Fibroblast of lung (primary cell): ENCODE measurements at places on chromosomes 2 and 18.

DNA sequence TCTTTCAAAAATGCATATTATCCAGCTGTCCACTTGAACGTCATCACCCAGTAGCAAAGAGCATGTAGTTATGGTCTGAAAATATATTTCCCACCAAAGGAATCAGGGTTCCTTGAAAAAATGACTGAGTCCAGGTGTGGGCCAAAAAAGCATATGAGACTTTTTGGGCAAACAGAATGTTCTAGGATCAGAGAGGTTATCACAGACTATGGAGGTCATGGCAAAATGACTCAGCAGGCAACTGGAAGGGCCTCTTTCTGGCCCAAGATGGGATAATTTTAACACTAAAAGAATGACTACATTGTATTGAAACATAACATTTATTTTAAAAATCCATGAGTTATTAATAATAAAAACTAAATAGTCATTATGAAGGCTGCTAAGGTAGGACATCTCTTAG lies 77.1 kb downstream of the COBLL1 start:
- DNase-seq: no peak

DNA sequence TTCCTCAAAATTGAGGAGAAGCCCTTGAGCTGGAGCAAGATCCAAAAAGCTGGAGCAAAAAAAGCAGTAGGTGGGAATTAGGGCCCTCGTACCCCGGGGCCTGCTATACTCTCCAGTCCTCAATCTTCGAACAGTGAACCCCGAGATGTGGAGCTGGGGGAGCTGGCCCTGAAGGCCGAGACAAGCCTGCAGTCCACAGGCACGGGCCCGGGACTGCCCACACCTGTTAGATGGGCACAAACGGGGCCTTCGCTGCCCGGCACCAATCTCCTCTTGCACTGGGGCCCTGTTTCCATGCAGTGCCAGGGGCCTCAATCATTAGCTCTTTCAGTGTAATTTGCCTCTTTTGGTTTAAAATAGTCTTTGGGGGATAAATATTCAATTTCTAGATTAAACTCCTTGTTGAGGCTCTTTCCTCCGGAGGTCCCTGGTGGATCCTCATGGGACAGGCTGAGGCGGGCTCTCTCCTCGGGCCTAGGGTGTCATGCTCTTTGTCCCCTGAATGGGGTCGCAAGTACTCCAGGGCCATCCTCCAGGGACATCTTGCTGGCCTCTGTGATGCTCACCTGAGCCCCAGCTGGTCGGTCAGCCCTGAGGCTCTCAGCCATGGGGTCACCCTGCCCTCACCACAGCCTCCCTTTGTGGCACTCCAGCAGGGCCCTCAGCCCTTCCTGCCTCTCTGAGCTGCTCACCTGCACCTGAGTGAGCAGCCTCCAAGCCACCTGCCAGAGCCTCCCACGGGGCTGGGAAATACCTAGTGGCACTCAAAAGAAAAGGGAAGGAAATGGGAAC lies 223.6 kb downstream of the ALPK2 start:
- no peak for DNase-seq

DNA sequence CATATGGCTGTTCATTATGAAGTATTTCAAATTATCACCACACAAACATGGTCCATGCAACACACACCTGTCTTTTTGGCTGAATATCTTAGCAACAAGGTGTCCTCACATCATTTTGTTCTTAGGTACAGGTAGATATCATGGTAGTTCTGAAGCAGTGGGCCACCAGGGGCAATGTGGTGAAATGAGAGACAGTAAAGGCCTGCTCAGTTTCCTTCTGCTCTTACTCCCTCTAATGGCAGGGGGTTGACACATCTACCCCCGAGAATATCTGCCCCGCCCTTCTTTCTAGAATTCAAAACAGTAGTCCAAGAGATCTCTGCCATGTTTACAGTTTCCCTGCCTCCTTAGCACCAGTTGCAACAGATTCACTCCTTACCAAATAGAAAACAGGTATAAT lies 147.0 kb upstream of the KLHL14 start:
- DNase-seq: peak; percentile 41

- DNase-seq: no peak
Measured at GRCh38 chr2:122808286-122808969, 1053.0 kb downstream of the TSN start.

GRCh38 chr2:160282063-160282580 lies 82.0 kb upstream of the ITGB6 start:
- peak; percentile 64 for DNase-seq

DNA sequence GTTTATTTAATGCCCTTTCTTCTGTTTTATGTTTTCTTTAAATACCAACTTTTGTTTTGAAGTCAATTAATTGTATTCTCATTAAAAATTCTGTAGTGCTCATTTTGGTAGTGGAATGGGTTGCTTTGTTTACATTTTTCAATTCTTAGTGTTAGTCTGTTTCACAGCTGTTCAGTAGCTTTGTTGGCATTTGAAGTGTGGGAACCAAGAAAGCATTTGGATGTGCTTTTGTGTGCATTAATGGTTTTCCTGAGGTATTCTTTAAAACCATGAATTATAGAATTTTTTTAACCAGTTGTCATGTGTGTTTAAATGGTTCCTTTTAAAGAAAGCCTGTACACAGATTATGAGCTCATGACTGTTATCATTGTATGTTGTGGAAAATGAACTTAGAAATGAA lies 19.7 kb downstream of the MIB1 start:
- peak; percentile 76 for DNase-seq

DNA sequence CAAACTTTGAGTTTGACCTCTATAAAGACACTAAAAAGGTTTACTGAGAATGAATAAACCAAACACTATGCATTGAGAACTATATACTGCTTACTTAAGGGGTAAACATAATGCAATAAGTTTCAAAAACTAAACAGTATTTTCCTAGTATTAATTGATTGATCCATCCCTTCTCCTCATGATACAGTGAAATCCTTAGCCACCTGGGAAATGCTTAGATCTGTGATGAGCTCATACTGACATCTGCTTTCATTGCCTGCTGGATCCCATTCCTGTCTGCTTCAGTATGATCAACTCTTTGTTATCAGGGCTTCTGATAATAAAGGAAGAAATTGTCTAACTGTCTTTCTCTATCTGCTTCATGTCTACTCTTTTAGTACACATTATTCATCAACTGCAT lies 74.9 kb upstream of the UBE2E3 start:
- DNase-seq: no peak

GRCh38 chr2:33411765-33412164 lies 64.7 kb upstream of the RASGRP3 start:
- DNase-seq: peak; percentile 91

DNA sequence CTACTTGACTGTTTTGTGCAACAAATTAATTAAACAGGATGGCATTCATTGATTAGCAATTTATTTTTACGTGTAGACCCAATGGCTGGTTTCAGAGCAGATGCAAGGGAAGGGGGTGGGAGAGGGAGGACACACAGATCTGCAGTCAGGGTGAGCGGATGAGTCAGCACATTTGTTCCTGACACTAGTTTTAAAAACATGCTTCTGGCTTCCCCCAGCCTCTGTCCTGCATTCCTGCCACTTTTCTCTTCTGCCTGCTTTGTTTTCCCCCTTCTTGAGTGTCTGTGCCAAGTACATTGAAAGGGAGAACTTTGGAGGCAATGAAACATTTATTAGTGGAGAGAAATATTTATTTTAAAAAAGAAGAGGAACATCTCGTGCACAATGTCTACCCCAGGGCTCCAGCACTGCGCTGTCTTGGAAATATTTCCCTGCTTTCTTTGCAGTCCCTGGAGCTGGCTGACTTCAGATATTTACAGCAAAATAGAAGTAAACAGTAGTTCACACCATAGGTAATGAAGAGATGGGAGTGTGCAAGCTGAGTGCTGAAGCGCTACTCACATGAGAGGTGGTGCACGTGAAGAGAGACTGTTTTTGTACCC lies 52.2 kb downstream of the NRP2 start:
- peak; percentile 91 for DNase-seq

DNA sequence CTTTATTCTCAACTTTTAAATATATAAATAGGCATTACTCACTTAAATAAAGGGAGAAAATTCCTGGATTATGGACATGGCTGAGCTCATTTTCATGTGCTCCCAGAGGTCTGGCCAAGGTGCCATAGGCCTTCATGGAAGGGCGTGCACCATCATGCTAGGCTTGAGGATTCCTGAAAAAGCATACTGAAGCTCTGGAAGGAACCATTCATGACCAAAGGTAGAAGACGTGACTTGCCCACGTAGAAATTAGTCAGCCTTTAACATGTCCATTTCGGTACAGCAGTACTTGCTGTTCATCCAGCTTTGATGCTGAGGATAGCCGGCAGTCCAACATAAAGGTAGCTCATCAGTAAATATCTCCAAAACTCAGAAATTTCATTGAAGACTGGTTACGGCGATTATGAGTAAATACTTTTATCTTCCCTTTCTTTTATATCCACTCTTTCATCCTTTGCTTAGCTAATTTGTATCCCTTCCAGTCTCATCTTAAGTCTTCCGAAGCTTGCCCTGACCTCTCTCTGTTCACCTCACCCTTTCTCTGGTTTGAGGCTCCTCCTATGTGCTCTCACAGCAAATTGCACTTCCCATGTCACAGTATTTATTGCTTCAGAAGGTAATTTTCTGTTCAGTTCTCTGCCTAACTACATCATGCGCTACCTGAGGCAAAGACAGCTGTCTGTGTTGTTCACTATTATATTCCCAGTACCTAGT lies 32.3 kb upstream of the ASNSD1 start:
- no peak for DNase-seq

DNA sequence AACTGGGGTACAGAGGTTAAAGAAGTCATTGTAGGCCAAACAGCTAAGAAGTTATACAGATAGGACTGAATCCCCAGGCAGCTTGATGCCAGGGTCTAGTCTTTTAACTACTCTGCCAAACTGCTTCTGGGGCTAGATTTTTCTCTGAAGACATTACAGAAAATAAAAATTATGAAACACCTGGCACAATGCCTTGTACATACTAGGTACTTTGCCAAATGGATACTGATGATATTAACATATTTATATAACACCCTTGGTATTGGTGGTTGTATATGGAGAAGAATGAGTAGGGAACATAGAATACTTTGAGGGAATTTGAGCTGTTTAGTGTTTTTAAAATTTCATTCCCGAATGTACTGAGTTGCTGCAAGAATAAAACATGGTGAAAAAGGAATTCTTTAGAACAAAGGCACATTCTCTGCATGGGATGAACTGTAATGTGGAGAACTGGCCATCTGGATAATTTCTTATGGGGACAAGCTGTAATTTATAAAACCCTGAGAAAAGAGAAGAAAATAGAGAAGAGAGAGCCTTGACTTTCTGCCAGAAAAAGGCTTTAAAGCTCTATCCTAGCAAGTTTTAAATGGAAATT lies 210.9 kb upstream of the TMEM200C start:
- DNase-seq: no peak

DNA sequence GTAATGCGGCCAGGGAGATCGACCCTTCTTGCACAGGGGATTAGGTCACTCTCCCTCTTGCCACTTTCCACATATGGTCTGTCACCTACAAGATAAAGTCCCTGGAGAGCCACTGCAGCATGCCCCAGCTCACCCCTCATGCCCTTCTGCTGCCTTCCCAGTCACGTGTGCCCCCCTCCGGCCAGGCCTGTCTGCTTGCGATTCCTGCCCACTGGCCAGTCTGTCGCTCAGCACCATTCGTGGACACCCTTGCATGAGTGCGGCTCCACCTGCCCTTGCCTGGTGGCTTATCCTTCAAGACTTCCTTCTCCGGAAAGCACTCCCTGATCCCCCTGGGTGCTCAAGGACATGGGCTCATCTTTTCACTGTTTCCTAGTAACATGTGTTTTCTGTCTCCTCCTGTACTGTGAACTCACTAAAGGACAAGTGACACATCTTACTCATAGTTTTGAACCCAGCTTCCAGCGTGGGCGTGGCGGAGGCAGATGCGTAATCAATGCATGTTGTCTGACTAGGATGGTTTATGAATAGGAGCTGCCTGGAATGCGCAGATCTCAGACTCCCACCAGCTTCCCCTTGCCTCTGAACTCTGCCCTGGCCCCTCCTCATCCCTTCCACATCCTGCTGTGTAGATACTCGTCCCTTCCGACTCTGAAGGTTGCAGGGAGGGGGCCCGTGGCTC lies 7.8 kb upstream of the NT5DC4 start:
- DNase-seq: peak; percentile 78

GRCh38 chr2:126244937-126245336 lies 411.0 kb upstream of the GYPC start:
- no peak for DNase-seq

DNA sequence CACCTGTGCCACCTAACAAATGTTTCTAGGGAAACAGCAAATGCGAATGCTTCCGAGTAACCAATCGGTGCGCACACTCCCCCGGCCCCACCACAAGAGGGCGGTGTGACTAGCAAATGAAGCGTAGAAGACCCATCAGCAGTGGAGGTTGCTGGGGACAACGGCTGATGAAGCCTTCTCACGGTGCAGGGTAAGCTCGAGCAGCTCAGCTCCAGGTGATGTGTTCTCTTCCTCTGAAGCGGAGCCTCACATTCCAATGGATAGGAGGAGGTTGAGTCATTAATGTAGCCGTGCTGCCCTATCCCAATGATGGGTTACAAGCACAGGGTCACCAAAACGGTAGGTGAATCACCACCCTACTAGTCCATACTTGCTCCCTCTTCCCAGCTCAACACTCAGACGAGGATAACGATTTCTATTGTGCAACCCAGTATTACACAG lies 127.6 kb upstream of the TWIST2 start:
- DNase-seq: peak; percentile 31

DNA sequence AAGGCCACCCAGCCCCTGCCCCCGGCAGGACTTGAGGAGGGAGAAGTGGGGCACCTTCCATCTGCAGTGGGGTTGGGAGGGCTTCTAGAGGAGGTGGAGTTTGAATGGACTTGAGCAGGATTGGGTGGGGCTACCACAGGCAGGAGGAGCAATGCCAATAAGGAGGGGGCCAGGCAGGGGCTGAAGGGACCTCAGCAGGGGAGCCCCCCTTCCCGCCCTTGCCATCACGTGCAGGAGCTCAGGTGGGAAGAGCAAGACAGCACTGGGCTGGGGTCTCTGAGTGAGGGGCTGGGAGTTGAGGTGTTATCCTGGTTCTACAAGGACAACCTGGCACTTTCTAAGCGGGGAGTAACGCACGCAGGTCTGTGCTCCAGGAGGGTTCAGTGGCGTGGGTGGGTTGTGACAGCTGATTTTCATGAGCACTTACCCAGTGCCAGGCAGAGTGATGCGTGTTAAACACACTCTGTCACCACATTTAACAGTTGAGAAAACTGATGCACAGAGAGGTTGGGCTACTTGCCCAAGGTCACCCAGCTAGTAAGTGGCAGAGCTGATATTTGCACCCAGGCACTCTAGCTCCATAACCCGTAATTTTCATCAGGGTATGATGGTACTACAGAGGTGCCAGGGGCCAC lies 4.8 kb downstream of the CHRND start:
- no peak for DNase-seq

DNA sequence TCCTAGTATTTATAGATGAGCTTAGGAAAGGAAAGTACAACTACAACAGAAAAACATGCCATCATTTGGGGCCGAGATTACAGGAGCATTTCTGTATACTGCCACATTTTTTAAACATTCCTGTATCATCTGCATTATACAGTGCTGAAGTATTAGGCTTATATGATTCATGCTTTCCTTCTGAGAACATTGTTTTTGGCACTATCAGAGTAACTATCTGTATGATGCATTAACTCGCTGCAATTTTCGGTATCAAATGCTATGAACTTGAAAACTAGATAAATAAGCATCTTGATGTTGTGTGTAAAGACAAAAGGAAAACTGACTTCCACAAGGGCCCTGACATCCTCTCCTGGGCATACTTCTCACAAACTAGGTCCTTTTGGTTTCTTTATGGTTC lies 102.0 kb downstream of the RIT2 start:
- DNase-seq: peak; percentile 81

- peak; percentile 46 for DNase-seq
Measured at GRCh38 chr18:27808683-27809082, 368.2 kb downstream of the CDH2 start.

GRCh38 chr2:170503971-170504809 lies 210.9 kb upstream of the SP5 start:
- DNase-seq: no peak

GRCh38 chr18:73750052-73750451 lies 397.6 kb downstream of the FBXO15 start:
- no peak for DNase-seq
